Stimulated activated naive B cell treated with anti-CD40 and anti-IgM and Interleukin-4, amounts not matched to agents 10 μg/mL and 1 μg/mL and 100 μg/mL, for 72 hours (primary cell): ENCODE measurements at places on chromosomes 6 and 20.

DNA sequence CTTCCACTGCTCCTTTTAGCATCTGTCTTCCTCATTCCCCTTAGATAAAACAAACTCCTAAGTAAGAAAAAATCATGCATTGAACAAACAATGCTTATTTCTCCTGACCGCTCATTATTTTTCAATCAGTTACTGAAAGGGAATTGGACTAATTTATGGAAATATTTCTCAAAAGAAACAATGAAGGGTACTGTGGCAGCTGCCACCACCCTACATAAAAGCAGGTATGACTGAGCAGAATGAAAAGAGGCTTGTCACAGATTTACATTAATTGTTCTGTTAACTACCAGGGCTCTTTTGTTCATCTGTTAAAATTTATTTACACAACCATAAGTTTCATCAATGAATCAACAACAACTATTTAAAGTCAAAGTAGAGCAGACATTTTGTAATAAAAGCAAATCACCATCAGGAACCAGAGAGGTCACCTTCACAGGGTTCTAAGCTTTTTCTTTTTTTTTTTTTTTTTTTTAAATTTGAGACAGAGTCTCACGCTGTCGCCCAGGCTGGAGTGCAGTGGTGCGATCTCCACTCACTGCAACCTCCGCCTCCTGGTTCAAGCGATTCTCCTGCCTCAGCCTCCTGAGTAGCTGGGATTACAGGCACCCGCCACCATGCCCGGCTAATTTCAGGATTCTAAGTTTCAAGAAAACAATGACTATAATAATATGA, 204.0 kb downstream of the PTPRK start:
- no peak for DNase-seq

DNA sequence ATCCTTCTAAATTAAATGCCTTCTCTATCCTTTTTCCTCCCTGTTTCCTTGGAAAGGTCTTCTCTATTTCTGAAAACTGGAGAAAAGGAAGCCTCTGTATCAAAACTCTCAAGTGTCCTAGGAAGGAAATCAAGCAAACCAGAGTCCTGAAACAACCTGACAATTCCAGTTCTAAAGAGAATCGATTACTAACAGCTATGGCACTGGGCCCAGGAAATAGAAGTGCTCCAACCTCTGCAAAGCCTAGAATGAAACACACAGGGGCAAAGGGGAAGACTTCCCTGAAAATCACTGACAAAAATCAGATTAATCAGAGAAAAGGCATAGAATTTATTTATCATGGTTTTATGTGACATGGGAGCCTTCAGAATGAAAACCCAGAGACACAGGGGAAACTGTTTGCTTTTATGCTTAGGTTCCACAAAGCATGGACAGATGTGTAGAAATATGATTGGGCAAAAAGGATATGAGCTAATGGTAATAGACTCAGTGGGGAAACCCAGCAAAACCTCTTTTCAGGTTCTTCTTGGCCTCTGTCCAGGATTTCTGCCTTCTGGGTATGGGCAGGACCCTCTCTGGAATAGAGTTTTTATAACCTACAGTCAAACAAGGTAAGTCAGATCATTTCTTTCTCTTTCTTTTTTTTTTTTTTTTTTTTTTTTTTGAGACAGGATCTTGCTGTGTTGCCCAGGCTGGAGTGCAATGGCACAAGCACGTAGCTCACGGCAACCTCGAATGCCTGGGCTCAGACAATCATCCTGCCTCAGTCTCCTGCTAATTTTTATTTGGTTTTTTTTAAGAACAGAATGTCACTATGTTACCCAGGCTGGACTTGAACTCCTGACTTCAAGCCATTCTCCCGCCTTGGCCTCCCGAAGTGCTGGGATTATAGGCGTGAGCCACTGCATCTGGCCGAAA, 91.7 kb downstream of the CD24 start:
- DNase-seq = no peak

DNA sequence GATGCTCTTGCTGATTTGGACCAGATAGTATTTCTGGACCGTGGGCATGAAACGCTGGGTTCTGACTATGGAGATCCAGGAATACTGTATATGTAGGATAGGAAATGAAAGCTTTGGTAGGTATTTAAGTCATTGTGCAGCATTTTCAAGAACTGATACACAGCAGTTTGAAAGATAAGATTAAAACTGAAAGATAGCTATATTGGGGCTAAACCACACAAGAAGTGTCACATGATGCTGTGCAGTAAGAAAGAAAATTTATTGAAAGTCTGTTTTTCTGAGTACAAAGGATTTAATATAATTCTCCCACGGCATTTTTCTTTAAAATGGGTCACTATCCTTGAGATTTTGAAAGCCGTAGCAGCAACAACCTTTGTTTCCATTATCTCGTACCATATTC, 305 bp downstream of the IL17A start:
- no peak for DNase-seq

DNA sequence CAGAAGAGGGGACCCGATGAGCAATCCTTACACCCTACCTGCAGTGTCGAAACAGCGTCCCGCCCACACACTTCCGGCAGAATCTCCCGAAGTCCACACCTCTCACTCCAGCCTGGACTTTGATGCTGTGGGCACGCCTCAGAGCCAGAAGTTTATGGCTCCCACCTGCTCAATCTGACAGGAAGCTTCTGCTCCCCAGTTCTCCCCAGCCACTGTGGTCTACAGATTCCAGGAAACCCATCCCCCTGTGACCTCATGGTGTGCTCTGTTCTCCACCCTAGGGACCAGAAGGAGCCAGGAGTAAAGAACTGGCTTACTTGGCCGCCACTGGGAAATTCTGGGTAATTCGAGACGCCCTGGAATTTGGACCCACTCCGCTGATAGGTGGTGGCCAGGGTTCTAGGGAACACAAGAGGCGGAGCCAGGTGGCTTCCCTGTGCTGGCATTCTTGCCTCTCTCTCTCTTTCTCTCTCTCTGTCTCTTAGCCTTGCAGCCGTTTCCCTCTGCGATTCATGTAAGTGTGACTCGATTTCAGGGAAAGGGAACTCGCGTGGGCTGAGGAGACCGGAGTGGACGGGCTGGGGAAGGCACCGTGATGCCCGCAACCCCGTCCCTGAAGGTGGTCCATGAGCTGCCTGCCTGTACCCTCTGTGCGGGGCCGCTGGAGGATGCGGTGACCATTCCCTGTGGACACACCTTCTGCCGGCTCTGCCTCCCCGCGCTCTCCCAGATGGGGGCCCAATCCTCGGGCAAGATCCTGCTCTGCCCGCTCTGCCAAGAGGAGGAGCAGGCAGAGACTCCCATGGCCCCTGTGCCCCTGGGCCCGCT, at the start of gene TRIM15:
Gene TRIM15 (plus strand): TSS at position 457 of the 828 bp plus-strand sequence. CDS start 139 bp downstream, at position 596.
- DNase-seq = no peak

- no peak for DNase-seq
These were observed 12.3 kb downstream of the EDEM2 start for GRCh38 chr20:35134880-35135279.

DNA sequence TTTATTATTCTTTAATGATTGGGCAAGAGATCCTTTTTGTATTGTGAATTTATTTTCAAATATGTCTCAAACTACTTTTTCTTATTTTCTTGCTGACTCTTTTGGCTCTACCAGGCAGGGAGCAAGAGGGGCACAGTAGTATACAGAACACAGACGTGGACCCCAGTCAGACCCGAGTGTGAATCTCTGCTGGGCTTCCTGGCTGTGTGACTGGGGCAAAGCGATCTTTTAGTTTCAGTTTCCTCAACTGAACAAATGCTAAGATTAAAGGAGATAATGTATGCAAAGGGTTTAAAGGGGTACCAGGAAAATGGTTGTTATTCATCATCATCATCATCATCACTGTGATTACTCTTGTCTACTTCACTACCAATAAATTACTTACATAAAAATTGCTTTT, 317.5 kb downstream of the HIVEP2 start:
- no peak for DNase-seq

DNA sequence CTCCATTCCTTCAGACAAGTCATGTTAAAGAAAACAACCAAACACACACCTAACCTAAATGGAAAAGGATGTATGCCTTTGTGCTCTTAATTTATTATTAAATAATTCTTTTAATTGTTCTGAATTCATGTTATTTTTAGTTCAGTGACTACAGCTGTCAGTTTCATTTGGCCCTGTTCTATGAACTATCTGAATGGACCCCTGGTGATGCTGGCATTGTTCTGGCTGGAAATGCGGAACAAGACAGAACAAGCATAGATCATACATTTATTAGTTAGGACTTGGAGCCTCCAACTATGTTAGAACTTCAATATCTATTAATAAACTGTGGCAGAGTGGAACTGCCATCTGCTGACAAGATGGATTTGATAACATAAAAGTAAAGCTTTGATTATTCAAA, 5.7 kb downstream of the MAP3K7 start:
- no peak for DNase-seq

DNA sequence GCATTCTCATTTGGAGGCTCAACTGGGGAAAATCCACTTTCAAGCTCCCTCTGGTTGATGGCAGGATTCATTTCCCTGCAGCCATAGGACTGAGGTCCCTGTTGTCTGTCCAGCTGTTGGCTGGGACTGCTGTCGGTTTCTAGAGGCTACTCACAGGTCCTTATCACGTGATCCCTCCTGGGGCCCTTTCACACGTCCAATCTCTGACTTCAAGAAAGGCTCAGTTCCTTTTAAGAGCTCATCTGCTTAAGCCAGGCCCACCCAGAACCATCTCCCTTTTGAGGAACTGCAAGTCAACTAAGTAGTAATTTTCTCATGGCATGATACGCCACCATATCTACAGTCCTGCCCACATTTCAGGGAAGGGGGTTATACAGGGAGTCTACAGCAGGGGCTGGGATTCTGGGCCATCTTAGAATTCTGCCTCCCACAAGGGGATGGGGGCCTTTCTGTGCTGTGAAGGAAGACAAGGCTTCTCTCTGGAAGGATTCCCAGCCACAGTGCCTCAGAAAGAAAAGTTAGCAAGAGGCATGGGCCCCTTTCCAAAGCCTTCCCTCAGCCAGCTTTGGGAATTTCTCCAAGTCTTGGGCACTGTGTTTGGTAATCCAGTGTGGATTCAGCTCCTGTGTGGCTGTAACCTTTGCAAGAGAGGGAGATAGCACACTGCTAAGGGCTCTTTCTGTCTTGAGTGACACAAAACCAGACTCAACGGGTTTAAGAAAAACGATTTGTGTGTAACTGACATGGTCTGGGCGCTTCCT, 66.4 kb downstream of the CTCFL start:
- DNase-seq = no peak

- DNase-seq = no peak
These were observed 66.8 kb downstream of the PPP1R3G start for GRCh38 chr6:5151955-5152401.

DNA sequence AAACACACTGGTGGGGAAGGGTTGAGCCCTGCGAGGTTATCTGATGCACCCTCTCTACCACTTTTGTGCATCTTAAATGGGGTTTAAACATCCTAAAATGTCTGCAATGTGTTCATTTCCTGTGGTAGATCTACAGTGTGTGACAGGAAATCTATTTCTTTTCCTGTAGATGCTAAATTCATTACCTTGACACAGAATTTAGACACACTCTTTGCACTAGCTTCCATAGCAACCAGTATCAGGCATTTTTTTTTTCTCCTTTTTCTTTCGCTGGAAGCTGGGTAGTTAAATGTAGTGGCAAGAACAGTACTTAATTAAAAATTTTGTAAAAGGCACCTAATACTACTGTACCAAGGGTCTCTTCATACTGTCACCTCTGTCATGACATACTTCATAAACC, 141.1 kb downstream of the RFPL4B start:
- DNase-seq = no peak

DNA sequence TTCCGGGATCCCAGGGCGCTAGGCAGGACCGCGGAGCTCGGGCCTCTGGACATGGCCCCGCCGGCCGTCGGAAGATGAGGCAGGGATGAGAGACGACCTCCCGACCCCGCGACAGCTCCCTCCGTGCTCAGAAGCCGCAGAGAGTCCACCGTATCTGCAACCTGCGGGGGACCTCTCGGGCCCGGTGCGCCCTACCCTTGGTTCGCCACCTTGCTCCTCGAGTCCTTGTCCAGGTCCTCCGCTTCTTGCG, 301 bp downstream of the PPP1R3D start:
- DNase-seq = no peak

- DNase-seq = no peak
These were observed 766 bp downstream of the OLIG3 start for GRCh38 chr6:137493218-137494038.

DNA sequence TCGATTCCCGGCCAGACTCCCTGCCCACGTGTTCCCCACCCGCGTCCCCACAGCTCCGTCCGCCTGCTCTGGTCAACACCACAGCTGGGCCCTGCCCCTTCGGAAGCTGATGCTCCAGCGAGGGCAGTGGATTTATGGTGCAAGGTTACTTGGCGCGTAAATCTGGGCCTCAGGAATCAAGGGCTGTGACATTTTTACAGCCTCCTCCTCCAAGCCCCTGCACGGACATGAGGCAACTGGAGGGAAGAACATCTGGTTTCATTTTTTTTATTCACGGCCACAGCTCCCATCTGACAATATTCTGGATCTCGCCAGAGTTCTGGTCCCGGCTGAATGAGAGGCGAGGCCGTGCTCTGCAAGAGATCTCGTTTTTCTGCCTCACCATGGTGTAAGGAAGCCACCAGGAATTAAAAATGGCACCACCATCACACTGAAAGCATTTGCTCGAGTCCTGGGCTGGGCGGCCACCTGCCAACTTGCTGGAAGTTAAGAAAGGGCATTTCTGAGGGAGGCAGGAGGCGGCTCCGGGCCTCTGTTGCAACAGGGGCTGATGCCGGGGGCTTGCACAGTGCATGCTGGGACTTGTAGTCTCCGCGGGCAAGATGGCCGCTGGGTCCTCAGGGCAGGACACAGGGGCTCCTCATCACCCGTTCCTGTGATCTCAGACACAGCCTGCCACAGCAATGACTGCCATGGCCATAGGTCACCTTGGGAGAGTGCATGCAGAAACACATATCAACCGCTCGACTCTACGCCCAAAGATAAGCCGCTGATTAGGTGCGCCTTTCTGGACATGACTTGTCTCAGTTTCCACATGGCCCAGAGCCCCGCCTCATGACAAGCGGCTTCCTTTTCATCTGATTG, 148.5 kb downstream of the LY86 start:
- DNase-seq = no peak

- DNase-seq = no peak
These were observed 130.6 kb downstream of the AFG1L start for GRCh38 chr6:108425428-108425827.

DNA sequence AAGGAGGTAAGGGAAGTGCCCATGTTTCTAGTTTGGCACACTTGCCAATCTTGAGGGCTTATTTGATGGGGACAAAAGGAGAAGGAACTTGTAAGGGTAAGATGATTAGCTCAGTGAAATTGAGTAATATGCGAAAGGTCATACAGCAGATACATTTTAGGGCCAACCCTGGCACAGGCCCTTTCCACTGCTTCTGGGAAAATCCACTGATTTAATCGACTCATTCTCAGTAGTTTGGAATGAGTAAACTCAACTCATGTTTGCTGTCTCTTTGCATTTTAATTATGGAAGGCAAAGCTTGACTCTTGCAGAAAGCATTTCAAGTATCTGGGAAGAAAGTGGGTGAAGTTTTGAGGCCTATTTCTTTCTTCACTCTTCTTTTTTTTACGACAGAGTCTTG, 20.0 kb downstream of the PHF20 start:
- DNase-seq = no peak
